ENCODE measurements at places on chromosomes 7 and 10.
A peak's percentile ranks its signal among the peaks of the same experiment; 100 is the strongest.

DNA sequence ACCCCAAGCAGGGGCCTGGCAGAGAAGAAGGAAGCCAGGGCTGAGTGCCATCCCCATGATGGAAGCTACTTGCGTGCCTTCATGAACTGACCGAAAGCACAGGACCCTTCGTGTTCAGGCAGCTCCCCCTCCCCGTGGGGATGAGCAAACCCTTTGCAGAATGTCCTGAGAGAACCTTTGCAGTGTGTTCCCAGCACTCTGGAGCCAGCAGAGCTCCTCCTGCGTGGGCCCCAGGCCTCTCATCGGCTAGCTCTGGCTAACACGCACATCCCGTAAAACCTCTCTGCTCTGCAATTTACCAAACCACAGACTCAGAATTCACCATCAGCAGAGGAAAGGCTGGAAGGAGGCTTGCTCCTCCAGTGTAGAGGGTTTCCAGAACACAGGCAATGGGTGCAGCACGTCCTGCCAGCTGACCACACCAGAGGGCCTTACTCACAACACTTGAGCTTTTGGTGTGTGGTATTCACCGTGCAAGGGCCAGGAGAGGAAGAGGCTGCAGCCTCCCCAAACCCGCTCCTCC is 3.1 kb downstream of the SH3PXD2A start:
- DNase-seq: no peak

GRCh38 chr7:78301407-78301806 is 502.8 kb downstream of the PHTF2 start:
- DNase-seq: no peak

DNA sequence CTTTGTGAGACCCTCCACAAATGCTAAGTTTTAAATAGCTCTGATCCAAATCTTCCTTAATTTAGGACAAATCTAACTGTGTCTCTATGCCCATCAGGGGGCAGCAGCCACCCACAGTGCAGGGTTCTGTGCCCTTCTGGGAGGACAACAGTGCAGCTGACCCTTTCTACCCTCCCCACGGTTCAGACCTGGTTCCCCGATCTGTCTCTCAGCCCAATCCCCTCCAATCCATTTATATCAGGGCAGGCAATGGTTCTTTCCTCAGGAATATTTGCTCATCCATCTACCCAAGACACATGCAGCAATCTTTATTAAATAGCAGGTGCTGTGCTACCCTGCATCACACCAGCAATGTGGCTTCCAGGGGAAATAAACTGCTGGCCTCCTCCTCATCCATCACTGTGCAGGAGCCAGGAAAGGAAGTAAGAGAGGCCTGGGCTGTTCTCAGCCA is 4.0 kb upstream of the RBM28 start:
- DNase-seq: peak; percentile 56

DNA sequence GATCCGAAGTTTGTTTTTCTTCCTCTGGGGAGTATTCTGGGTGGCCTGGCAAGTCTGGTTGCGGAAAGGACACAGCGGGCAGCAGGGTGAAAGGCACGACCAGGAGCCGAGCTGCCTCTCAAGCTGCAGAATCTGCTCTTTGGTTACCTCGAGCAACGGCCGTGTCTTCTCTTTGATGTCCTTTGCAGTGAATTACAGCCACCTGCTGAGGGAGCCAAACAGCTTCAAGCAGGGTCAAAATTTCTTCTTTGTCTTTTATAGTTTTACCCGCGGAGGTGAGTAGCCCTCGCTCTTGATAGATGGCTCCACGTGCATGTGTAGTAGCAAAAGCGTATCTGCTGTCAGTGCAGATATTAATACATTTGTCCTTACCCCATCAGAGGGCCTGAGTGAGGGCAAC is 177.3 kb upstream of the MBL2 start:
- DNase-seq: no peak

GRCh38 chr10:16646181-16647059 is 124.7 kb upstream of the C1QL3 start:
- DNase-seq: peak; percentile 22

DNA sequence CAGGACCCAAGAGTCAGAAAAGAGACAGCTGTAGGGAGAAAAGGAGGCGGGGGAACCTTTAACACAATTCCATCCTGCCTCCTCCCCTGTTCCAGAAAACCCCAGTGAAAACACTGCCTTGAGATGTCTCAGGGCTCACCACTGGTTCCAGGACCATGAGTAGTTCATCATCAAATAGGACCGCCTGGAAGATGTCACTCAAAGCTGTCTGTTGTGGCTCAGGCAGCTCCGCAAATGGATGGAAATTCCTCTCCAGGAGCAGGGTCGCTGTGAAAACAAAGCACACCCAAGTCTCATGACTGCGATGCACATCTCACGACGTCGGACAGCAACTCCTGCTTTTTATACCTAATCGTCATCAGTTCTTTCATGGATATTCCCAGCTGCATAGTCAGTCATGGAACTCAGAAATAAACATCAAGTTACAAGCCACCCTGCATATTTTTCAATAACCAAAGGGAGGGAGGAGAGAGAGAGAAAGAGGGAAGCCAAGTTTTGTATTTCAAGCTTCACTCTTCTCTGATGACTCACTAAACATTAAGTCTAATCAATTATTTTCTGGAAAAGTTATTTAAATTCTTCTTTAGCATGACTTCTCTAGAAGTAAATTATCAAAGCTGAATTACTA is 49.2 kb downstream of the GSDME start:
- DNase-seq: no peak

DNA sequence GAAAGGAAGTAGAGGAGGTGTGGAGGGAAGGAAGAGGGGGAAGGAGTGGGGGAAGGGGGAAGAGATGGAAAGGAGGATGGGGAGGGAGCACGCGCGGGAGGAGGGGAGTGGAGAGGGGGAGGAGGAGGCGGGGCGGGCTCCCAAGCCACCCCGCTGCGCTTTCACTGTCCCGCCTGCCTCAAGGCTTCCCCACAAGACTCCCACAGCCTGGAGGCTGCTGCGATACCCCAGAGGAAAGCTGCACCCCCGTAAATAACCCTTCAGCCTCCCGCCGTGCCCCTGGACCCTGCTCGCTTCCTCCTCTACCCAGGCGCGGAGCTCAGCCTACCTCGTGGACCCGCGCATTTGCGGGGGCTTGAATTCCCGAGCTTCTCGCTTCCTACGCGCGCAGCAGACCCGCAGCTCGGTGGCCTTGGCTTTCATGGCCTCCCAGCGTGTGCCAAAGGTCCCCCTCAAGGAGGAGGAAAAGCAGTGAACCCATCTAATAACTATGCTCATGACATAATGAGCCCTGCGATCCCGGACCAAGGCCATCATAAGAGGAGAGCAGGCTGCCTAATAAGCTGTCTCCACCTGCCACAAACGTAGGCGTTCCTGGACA is at the start of gene C10orf67:
Gene C10orf67 (minus strand): TSS at position 557 of the 601 bp plus-strand sequence. CDS start 23 bp downstream, at position 534.
- peak; percentile 29 for DNase-seq

DNA sequence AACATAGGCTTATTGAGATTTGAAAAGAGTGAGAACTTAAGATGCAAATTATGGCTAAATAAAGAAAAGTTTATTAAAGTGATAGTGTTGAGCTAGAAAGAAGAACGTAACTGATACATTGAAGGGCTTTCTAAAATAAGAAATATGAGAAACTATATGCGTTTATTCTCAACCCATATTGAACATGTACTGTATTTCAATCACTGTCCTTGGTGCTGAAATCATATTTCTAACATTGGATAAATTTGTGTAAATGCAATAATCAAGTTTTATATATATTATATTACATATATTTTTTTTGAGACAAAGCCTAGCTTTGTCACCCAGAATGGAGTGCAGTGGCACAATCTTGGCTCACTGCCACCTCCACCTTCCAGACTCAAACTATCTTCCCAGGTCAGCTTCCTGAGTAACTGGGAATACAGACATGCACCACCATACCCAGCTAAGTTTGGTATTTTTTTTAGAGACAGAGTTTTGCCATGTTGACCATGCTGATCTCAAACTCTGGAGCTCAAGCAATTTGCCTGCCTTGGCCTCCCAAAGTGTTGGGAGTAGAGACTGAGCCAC is 1065.8 kb downstream of the REEP3 start:
- no peak for DNase-seq

- no peak for DNase-seq
Observed at GRCh38 chr7:85882335-85882734, 695.5 kb upstream of the SEMA3D start.

GRCh38 chr7:122212754-122213153 is 68.7 kb upstream of the AASS start:
- no peak for DNase-seq

DNA sequence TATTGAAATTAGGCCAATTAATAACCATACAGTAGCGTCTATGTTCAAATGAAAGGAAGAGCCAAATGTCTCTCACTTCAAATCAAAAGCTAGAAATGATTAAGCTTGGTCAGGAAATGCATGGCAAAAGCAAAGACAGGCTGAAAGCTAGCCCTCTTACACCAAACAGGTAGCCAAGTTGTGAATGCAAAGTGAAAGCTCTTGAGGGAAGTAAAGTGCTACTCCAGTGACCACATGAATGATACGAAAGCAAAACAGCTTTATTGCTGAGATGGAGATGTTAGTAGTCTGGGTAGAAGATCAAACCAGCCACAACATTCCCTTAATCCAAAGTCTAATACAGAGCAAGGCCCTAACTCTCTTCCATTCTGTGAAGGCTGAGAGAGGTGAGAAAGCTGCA is 123.8 kb downstream of the TEX36 start:
- no peak for DNase-seq

GRCh38 chr7:135186841-135187253 is 16.3 kb upstream of the CYREN start:
- peak; percentile 42 for DNase-seq

DNA sequence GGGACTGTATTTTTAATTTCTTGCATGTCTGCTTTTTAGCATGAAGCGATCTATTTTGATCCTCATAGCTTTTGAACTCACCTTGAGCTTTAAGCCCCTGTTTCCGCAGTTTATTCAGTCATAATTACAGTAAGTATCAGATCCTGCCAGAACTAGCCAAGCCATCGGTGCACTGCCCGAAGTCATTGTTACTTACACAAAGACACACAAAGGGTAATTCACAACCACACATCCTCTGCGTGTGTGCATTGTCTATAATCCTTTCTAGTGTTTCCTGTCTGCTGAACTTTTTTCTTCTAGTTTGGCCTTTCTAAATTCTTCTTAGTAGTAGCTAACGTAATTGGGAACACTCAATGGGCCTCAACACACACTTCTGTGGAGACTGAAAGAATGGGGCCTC is 133.0 kb downstream of the SFMBT2 start:
- DNase-seq: no peak

GRCh38 chr7:138924501-138925225 is 56.5 kb downstream of the KIAA1549 start:
- DNase-seq: no peak

All from activated naive CD8-positive, alpha-beta T cell treated with anti-CD3 and anti-CD28 coated beads, Interleukin-2, amount 50 U/mL, for 24 hours (primary cell).